ENCODE measurements at places on chromosomes 1 and 21. TPM values are rescaled to one million over a fixed set of nuclear protein-coding genes. Genes with fewer than 3 reads are reported as not detected.

GRCh38 chr1:30405631-30406212, 317.7 kb downstream of the MATN1 start:
- no peaks in the 10 kb centered on the region for H3K27me3 ChIP-seq
- no peak for DNase-seq
- no peak overlapping the region for H3K27ac ChIP-seq
- H3K4me3 ChIP-seq = no peak overlapping the region

- no peak for DNase-seq
- no peak overlapping the region for H3K4me3 ChIP-seq
- H3K27ac ChIP-seq = no peak overlapping the region
- H3K4me1 ChIP-seq = no peaks in the 10 kb centered on the region
- no peaks in the 10 kb centered on the region for H3K36me3 ChIP-seq
Observed at GRCh38 chr1:151384584-151384983, 12.1 kb upstream of the SELENBP1 start.

GRCh38 chr21:35849144-35849543, 211.2 kb downstream of the SETD4 start:
- no peaks in the 10 kb centered on the region for H3K27me3 ChIP-seq
- H3K4me1 ChIP-seq = peaks cover 13% of the 10 kb centered on the region
- H3K36me3 ChIP-seq = no peaks in the 10 kb centered on the region
- peak overlapping the region; percentile 64 for H3K4me3 ChIP-seq
- H3K27ac ChIP-seq = peak overlapping the region; percentile 3
- DNase-seq = no peak

- H3K36me3 ChIP-seq = peaks cover 4% of the 10 kb centered on the region
- DNase-seq = no peak
- H3K27me3 ChIP-seq = no peaks in the 10 kb centered on the region
Observed at GRCh38 chr1:103561643-103562395, 9.6 kb upstream of the AMY2B start.

DNA sequence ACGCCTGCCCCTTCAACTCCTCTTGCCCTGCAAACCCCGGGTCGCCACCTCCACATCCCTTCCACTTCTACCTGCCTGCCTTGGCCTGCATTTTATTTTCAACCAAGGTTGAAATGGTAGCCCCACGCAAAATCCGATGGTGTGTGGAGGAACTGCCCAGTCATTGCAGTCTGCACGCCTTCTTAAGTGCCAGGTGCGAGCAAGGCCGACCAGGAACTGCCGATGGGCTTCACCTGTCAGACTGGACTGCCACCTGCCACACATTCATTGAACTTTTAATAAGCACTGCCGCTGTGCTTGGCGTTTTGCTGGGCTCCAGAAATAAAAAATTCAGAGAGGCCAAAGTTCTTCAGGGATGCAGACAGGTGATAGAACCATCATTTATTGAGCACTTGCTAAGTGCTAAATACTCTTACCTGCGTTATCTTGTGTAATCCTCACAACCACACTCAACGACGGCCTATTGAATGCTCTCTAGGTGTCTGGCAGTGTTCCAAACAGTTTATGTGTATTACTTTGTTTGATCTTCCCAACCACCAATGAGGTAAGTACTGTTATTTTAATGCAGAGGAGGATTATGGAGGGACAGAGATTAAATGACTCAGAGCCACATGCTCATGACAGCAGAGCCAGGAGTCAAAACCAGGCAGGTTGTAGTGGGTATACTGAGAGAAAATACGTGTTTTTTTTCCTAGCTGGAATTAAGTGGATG, 36.2 kb downstream of the CACHD1 start:
- DNase-seq = no peak
- H3K36me3 ChIP-seq = no peaks in the 10 kb centered on the region
- no peak overlapping the region for H3K27ac ChIP-seq
- H3K4me3 ChIP-seq = peak overlapping the region; percentile 75
- H3K27me3 ChIP-seq = no peaks in the 10 kb centered on the region

DNA sequence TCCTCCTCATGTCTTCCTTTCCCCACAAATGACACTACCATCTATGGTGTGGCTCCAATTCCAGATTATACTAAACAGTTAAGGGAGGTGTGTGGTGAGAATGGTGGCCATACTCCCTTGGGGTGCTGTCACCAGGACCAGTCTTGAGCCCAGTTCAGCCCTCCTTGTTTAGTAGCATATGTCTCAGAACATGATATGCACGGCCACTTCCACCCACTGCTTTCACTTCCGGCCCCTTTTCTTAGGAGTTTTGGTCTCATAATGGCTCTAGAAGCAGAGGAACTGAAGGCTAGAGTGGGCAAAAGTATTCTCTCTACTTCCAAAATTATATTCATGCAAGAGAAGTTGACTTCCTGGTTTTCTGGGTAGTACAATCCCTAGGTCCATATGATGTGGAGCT, 45.3 kb upstream of the CACNA1E start:
- H3K4me3 ChIP-seq = no peak overlapping the region
- H3K27ac ChIP-seq = no peak overlapping the region
- no peaks in the 10 kb centered on the region for H3K36me3 ChIP-seq
- H3K27me3 ChIP-seq = no peaks in the 10 kb centered on the region
- H3K4me1 ChIP-seq = no peaks in the 10 kb centered on the region

- no peaks in the 10 kb centered on the region for H3K27me3 ChIP-seq
- DNase-seq = no peak
- H3K4me3 ChIP-seq = no peak overlapping the region
- peaks cover 55% of the 10 kb centered on the region for H3K36me3 ChIP-seq
- H3K27ac ChIP-seq = no peak overlapping the region
- no peaks in the 10 kb centered on the region for H3K4me1 ChIP-seq
Observed at GRCh38 chr21:41445465-41445862, 19.4 kb downstream of the MX1 start.

DNA sequence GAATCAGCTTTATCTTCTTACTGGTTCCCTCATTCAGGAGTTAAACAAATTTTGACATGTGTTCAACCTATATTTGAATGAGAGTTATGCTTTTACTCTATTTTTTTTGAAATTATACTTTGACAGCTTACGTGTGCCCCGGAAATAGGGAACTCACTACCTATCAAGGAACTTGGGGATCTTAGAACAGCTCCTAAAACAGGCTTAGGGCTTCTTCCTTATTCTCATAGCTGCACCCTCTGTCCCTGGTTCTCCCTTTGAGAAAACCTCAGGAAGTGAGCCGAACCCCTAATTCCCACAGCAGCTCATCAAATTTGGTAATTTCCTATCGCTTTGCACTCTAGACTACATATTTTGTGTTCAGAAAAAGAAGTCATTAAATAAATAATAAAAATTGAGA, 81.2 kb upstream of the RUNX3 start:
- no peak for DNase-seq
- peaks cover 10% of the 10 kb centered on the region for H3K4me1 ChIP-seq
- H3K4me3 ChIP-seq = no peak overlapping the region
- no peaks in the 10 kb centered on the region for H3K36me3 ChIP-seq

GRCh38 chr1:193338194-193338593, 151.8 kb upstream of the B3GALT2 start:
- H3K4me1 ChIP-seq = no peaks in the 10 kb centered on the region
- no peaks in the 10 kb centered on the region for H3K36me3 ChIP-seq
- no peak for DNase-seq

GRCh38 chr1:84365225-84366221, 32.8 kb upstream of the DNASE2B start:
- H3K4me3 ChIP-seq = no peak overlapping the region
- no peaks in the 10 kb centered on the region for H3K27me3 ChIP-seq
- peaks cover 5% of the 10 kb centered on the region for H3K4me1 ChIP-seq
- DNase-seq = peak; percentile 19
- H3K27ac ChIP-seq = no peak overlapping the region

DNA sequence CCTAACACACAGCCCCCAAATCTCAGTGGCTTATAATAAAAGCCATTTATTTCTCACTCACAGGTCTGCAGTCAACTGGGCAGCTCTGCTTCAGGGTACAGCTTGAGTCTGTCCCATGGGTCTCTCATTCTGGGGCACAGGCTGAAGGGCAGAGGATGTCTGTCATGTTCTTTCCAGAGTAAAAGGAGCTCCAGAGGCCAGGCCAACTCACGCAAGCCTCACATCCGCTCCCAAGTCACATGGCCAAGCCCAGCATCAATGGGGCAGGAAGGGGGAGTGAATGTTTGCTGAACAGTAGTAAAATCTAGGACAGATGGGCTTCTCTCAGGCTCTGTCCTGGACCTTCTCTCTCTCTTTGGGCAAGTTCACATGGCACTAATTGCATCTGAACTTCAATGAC, 7.1 kb upstream of the SSBP3 start:
- peaks cover 6% of the 10 kb centered on the region for H3K4me1 ChIP-seq
- no peak overlapping the region for H3K4me3 ChIP-seq
- no peak overlapping the region for H3K27ac ChIP-seq
- H3K36me3 ChIP-seq = no peaks in the 10 kb centered on the region
- no peaks in the 10 kb centered on the region for H3K27me3 ChIP-seq
- no peak for DNase-seq

DNA sequence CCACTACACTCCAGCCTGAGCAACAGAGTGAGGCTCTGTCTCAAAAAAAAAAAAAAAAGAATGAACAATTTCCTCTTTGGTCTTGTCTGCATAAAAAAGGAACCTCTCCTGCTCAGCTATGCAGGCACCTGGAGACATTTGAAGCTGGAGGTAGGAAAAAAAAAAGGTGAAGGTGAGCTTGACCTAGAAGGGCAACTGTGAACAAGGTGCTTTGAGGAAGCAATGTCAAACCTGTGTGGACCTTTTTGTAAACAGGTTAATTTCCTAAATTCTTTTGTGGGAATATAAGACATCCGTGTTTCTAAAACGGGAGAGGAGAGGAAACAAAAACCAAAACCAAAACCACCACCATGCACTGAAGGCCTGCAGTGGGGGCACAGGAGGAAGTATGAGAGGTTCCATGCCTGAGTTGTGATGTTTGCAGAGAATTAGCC, 77.5 kb downstream of the SLC45A1 start:
- H3K36me3 ChIP-seq = no peaks in the 10 kb centered on the region
- H3K27ac ChIP-seq = peak overlapping the region; percentile 58
- peak overlapping the region; percentile 38 for H3K4me3 ChIP-seq
- H3K4me1 ChIP-seq = peaks cover 93% of the 10 kb centered on the region
- no peaks in the 10 kb centered on the region for H3K27me3 ChIP-seq
- no peak for DNase-seq

- no peak overlapping the region for H3K27ac ChIP-seq
- no peaks in the 10 kb centered on the region for H3K36me3 ChIP-seq
- no peaks in the 10 kb centered on the region for H3K27me3 ChIP-seq
- no peak for DNase-seq
- H3K4me3 ChIP-seq = no peak overlapping the region
Observed at GRCh38 chr1:115158181-115158580, 68.9 kb upstream of the TSPAN2 start.

GRCh38 chr1:82567348-82567747, 766.6 kb downstream of the ADGRL2 start:
- H3K36me3 ChIP-seq = no peaks in the 10 kb centered on the region
- no peak for DNase-seq
- no peak overlapping the region for H3K4me3 ChIP-seq
- H3K27me3 ChIP-seq = no peaks in the 10 kb centered on the region
- peaks cover 32% of the 10 kb centered on the region for H3K4me1 ChIP-seq

DNA sequence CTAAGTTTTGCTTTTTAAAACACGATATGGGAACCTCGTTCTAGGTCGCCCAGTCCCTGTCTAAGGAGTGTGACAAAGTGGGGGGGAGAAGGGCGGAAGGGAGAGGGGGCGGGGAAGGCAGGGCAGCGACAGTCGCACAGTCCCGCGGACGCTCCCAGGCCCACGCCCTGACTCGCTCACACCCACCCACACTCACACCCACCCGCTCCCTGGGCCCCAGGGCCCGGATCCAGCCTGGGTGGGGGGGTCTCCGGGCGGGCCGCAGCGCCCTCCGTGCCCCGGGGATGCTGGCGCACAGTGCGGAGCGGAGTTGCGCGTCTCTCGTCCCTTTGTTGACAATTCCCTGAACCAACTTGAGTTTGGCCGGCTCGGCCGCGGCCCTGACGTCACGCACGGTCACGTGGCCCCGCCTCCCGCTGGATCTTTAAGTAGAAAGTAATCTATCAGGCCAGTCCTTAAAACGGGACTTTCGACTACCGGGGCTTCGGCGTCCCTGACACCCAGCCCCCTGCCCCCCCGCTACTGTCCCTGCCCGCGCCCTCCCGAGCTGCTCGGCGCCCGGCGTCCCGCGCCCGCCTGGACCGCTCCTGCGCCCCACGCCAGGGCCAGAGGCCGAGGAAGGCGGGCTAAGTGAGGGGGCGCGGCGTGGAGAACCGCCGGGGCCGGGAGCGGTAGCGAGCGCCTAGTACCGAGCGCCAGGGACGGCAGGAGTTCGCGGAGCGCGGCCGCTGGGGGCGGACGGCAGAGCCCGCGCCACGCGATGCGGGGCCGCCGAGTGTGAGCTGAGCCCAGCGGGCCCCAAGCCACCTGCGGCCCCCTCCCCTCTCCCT, at the start of gene FOXD3:
Gene FOXD3, plus strand, starts transcription at position 454 of the 830 bp plus-strand sequence. CDS start 492 bp downstream, outside the sequence.
- no peak for DNase-seq
- peak within 1 kb of the TSS; percentile 77 for H3K4me3 ChIP-seq
- H3K27me3 ChIP-seq = peaks cover 57% of the 10 kb centered on the region
- H3K27ac ChIP-seq = no peak within 1 kb of the TSS

- no peak for DNase-seq
- H3K36me3 ChIP-seq = no peaks in the 10 kb centered on the region
- H3K27ac ChIP-seq = no peak overlapping the region
- H3K27me3 ChIP-seq = no peaks in the 10 kb centered on the region
- no peak overlapping the region for H3K4me3 ChIP-seq
Observed at GRCh38 chr1:86696522-86696921, 7.9 kb upstream of the SH3GLB1 start.

DNA sequence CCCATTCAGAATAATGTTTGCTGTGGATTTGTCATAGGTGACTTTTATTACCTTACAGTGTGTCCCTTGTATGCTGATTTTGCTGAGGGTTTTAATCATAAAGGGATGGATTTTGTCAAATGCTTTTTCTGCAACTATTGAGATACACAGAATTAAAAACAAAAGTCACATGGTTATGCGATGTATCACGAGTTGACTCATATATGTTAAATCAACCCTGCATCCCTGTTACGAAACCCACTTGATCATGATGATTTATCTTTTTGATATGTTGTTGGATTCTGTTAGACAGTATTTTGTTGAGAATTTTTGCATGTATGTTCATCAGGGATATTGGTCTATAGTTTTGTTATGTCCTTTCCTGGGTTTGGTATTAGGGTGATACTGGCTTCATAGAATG, 10.7 kb upstream of the OR2T34 start:
- no peaks in the 10 kb centered on the region for H3K27me3 ChIP-seq
- DNase-seq = no peak
- no peaks in the 10 kb centered on the region for H3K36me3 ChIP-seq
- no peak overlapping the region for H3K4me3 ChIP-seq
- no peak overlapping the region for H3K27ac ChIP-seq
- H3K4me1 ChIP-seq = no peaks in the 10 kb centered on the region

The CXADR gene
- not detected for total RNA-seq

The CAPN9 gene
- total RNA-seq = 1.2 TPM

The GBP6 gene
- not detected for total RNA-seq

Measured in thoracic aorta (tissue), 2 donors.